ENCODE measurements at places on chromosomes 5 and 9. TPM values are rescaled to one million over a fixed set of nuclear protein-coding genes. Genes with fewer than 3 reads are reported as not detected.

DNA sequence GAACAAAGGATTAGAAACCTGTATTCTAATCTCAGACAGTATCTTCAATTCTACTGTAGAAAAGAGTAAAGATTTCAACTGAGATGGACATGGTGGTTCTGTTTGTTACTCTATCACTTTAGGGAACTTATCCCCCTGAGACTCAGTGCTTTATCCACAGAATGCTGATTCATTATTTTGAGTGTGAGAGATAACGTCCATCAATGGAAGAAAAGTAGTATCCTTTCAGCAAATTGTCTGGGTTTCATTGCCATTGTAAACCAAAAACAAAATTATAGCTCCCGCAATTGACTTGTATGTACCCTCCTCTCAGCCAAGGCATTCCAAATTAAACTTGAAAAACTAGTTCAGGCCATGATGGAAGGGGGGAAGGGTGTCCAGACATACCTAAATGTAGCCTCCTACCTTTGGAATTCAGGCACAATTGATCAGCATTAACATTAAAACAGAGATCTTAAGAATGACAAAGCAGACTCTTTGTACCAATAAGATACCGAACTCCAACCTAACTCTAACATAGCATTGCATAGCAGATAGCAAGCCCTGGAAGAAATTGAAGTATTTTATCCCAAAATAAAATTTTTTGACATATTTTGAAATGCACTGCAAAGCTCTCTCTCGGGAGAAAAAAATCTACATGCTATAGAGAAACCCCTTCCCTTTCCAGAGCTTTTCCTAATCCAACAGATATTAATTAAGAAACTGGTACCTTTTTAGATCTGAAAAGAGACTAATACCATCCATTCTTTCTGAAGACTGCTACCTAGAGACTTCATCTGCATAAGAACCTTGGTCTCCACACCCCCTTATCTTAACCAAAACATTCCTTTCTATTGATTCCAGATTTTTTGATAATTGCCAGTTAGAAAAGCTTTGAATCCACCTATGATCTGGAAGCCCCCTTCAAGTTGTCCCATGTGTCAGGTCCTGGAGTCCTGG is 1055.7 kb downstream of the PTPRD start:
- DNase-seq: no peak

DNA sequence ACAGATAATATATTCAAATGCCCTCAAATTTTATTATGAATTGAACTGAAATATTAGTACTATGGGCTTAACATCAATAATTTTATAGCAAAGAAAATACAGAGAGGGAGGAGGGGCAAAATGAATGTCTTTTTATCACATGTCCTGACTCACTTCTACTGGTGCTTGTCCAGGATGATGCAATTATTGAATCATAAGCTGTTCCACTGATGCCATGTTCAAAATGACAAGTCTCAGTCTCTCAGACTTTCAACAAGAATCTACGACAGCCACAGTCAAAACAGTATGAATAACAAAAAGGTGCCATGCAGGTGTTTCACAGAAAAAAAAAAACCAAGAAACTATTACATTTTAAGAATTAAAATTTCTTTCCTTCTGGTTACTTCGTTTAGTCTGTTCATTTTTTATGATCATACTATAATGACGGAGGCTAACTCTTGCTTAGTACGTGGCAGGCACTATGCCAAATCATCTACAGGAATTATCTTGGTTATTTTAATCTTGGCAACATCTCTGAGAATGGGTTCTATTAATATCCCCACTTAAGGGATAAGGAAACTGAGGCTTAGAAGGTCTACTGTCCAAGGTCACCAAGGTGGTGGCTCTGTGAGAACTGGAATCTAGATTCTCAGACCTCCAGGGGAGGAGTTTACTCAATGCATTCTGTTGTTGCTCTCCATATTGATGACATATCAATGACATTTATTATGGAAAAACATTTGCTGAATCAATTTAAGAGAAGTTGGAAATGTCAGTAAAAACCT is 61.5 kb downstream of the NR3C1 start:
- DNase-seq: no peak

GRCh38 chr9:8186560-8186959 is 387.0 kb upstream of the DMAC1 start:
- DNase-seq: no peak

The TMEM8B gene
- total RNA-seq: 6.4 TPM

The PAEP gene
- total RNA-seq: not detected

All from gastrocnemius medialis (tissue), 4 donors.